ENCODE measurements at places on chromosomes 2 and 18.

GRCh38 chr2:120874888-120875275, 139.2 kb downstream of the GLI2 start:
- DNase-seq = no peak

GRCh38 chr2:137802038-137802437, 162.2 kb upstream of the HNMT start:
- DNase-seq = no peak

DNA sequence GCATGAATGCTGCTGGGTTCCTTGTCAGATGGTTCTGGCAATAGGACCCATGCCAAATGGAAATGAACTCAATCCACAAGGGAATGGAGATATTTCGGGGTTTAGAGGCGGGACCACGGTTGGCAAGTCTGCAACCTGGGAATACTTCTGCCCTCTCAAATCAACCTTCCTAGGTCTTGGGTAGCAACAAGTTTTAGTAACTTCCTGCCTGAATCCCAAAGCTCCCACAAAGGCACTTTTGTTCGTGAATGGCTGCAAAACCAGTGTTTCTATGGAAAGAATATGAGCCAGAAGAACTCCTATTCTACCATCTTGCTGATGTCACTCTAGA, 790.1 kb upstream of the SLC8A1 start:
- DNase-seq = no peak

DNA sequence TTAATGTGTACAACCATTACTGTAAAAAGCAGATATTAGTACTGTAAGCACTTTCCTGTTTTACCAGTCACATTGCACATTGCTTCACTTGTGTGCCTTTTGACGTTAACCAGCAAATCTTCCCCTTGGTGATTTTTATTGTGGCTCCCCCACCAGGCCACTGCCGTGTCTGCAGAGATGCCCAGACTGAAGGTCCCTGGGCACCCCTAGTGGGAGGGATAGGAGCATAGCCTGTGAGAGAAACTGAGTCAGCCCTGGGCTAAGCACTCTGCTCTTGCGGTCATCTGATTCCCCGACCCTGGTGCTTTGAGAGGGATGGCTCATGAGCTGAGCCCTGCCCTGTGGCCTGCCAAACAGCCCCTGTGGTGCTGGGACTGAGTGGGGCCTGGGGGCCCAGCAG, 73.4 kb downstream of the INPP4A start:
- DNase-seq = peak; percentile 40

- no peak for DNase-seq
Observed at GRCh38 chr2:109331081-109331480, 202.1 kb downstream of the SH3RF3 start.

GRCh38 chr2:1740716-1741589, 3.4 kb downstream of the PXDN start:
- no peak for DNase-seq

GRCh38 chr18:49207361-49207760, 253.1 kb downstream of the DYM start:
- no peak for DNase-seq

- DNase-seq = no peak
Observed at GRCh38 chr2:14720739-14721138, 88.2 kb downstream of the LRATD1 start.

DNA sequence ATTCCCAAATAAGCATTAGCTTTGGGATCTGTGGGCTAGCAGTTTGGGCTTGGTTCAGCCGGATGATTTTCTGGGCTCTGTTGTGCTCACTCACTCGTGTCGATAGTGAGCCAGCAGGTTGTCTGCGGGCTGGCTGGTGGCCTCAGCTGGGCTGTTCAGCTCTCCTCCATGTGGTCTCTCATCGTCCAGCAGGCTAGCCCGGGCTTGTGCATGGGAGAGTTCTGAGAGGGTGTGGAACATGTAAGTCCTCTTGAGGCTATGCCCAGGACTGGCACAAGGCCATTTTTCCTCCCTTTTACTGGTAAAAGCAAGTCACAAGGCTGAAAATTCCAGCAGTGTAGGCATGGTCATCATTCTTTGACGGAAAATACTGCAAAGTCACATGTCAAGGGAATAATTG, 38.5 kb downstream of the NTSR2 start:
- DNase-seq = no peak

DNA sequence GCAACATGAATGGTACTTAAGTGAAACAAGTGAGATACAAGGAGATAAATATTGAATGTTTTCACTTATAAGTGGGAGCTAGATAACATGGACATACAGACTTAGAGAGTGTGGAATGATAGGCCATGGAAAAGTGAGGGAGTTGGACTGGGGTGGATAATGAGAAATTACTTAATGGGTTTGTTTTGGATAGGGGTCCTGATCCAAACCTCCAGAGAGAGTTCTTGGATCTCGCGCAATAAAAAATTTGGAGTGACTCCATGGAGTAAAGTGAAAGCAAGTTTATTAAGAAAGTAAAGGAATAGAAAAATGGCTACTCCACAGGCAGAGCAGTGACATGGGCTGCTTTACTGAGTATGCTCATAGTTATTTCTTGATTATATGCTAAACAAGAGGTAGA, 508.9 kb downstream of the CNTNAP5 start:
- no peak for DNase-seq

GRCh38 chr18:316393-316792, 48.5 kb upstream of the THOC1 start:
- DNase-seq = no peak

GRCh38 chr2:39641635-39642034, 24.1 kb upstream of the TMEM178A start:
- no peak for DNase-seq

- DNase-seq = no peak
Observed at GRCh38 chr2:105607920-105608504, 136.7 kb upstream of the NCK2 start.

DNA sequence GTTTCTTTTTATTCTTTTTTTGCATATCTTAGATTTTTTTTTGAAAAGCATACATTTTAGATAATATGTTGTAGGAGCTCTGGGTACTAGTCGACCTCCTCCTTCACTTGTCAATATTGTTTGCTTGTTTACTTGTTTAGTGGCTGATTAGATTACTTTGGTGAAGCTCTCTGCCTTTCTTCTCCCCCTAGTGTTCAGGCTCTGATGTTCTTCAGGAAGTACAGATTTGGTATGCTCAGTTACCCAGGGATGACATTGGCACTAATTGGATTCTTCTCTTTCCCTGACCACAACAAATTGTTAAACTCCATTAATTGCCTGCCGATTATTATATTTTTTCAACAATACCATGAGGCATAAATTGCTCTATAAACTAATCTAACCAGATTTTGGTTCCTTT, 491.2 kb downstream of the SUCLG1 start:
- DNase-seq = no peak

DNA sequence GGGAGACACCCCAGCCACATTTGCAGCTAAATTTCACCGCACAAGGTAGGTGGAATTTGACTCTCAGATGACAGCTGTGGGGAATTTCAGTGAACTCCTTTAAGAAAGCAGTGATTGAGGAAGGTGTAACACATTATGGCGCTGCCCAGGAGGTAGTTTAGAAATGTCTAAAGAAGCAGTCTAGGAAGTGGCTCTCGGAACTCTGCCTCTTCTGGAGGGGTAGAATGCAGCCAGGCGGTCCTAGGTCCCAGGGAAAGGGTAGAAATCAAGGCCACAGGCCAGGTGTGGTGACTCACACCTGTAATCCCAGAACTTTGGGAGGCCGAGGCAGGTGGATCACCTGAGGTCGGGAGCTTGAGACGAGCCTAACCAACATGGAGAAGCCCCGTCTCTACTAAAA, 179.0 kb upstream of the HAAO start:
- DNase-seq = no peak

DNA sequence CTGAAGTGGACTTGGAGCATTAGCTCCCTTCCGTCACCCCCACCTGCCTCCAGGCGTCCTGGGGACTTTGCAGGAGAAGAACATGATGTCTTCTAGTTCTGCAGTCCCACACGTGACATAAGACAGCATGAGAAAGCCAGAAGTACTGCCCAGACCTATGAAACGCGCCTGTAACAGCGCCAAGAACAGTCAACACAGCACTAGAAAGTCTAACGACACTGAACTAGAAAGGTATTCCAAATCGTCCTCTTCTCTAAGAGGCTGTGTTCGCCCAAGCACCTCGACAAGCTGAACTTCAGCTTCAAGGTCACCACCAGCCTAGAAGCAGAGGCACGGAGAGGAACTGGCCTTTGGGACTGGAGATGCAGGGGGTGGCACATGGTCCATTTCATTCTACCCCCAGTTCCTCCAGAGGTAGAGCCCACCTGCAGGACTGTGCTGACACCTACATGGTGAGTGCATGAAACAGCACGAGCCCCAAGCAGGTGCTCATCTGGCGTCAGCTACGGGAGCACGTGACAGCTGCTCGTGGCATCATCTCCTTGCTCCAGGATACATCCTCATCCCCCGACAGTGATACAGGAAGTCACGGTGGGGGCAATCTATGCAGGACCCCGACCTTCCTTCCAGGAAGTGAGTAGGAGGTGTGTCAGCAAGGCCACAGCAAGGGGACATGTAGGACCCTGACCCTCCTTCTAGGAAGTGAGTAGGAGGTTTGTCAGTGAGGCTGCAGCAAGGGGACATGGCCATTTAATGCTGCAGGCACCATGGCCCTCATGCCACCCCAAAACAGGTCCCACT, 3.7 kb downstream of the HDAC4 start:
- peak; percentile 9 for DNase-seq

Data from effector CD8-positive, alpha-beta T cell (primary cell).